ENCODE measurements at places on chromosomes 7 and 10.

DNA sequence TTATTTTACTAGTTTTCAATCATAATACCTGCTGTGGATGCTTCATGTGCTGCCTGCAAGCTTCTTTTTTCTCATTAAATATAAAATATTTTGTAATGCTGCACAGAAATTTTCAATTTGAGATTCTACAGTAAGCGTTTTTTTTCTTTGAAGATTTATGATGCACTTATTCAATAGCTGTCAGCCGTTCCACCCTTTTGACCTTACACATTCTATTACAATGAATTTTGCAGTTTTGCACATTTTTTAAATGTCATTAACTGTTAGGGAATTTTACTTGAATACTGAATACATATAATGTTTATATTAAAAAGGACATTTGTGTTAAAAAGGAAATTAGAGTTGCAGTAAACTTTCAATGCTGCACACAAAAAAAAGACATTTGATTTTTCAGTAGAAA lies 103.0 kb downstream of the PTEN start:
- no peak for DNase-seq

DNA sequence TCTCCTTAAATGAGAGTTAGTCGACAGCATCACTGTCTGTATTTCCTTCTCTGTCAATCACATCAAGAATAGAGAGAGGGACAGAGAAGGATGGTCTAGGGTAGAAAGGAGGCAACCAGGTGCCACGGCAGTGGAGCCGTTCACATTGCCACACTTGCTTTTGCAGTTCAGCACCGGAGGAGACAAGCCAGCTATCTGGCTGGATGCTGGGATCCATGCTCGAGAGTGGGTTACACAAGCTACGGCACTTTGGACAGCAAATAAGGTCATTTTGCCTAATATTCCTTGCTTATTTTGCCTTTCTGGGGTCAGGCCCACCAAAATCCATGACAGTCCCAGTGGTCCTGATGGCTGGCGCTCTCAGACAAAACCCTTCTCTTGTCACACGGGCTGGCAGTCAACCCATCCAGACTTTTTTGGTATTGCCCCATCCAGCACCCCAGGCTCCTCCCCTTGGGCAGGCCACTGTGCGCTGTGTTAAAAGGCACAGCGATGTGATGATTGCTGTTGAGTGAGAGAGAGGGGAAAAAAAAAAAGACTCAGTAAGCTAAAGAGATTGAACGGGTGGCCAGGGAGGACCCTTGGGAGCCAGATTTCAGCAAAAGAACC lies 8.4 kb downstream of the CPA2 start:
- DNase-seq = no peak

DNA sequence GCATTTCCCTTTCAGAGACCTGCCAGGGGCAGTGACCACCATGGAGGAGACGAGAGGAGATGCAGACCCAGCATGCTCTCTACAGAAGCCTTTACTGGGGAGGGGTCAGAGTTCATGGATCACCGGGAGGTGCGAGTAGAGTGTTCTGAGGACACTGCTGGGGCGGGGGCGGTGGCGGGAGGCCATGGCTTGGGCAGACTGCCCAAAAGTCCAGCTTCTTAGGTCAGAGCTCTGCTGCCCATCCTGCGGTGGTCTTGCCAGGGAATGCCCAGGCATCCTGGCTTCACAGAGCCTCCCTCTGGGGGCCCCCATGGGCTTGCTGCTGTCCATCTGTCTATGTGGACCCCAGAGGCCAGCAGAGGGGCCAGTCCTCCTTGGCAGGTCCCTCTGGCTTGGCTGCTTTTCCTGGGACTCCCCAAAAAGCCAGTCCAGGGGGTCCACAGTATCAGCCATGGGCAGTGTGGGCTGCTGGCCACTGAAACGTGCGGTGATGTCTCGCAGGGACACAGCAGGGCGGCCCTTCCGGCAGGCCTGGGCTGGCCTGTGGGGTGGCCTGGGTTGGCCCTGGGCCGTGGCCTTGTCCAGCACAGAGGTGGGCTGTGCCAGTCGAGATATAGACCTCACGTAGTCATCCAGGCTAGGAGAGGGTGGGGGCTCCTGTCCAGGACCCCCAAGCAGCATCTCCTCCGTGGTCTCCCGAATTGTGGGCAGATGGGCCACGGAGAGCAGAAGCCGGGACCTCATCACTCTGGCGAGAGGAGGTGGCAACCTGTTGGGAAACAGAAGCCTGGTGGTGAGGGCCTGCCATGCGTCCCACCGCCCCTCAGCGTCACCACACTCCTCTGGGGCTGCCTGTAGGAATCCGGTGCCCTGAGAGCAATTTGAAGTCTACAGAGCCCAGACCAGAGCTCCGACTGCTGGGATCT lies 1.1 kb downstream of the DEPP1 start:
- DNase-seq = no peak

- DNase-seq = no peak
Measured at GRCh38 chr10:126227762-126228134, 160.5 kb downstream of the ADAM12 start.

DNA sequence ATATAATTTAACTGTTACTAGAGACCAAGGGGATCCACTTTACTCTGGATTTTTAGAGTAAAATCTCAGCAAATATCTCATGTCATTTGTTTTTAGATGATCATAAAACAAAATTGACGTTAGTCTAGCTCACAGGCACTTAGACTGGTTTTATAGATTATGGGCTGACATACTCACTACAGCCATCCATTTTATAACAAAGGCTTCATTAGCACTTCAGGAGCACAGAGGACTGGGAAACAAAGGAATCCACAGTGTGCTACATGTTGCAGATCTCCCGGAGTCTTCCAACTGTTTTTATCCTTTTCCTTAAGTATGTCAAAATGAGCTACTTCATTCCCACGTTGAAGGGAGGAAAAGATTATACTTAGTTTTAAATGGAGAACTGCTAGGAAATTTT lies 15.9 kb upstream of the SCRN1 start:
- no peak for DNase-seq

DNA sequence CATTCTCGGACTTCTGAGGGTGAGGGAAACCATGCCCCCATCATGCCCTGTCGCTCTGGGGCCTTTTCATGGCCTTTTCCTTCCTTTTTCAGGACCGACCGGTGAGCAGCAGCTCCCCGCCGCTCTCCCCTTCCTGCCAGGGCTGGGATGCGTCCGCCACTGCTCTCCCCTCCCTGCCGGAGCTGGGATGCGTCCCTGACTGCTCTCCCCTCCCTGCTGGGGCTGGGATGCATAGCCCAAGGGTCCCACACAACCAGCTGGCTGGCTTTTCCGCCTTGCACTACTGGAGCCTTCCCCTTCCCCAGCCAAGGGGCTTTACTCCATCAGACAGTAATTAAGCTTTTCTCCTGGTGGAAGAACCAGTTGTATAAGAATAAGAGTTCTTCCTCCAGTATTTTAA lies 129.7 kb upstream of the COBL start:
- no peak for DNase-seq

- DNase-seq = no peak
Measured at GRCh38 chr10:70781461-70782051, 3.6 kb downstream of the TBATA start.

GRCh38 chr7:36153571-36154097 lies 580 bp downstream of the EEPD1 start:
- DNase-seq = peak; percentile 53

DNA sequence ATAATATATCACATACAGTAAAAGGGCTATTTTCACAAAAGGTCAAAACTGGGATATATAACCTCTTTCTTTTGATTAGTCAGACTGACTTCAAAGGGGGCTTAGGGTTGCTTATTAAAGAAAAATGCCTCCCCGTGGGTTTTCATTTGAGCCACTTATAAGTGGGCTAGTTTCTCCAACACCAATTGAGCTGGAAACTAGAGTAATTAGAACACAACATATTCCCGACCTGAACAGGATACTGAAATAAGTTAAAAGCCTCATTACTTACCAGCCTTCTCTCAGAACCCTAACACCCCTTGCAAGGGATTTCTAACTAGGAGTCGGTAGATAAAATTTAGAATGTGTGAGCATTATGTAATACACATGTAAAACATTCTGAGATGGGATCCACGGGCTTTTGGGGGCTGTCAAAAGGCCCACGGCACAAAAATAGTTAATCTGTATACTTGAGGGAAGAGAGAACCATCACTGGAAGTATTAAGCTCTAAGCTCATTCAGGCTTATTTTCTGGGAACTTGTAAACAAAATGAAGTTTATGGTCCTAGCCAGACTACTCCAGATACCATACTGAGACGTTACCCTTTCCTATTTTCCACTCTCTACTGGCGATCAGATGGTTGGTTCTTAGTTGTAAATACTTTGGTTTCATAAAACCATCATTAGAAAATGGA lies 29.3 kb upstream of the KMT2E start:
- no peak for DNase-seq

GRCh38 chr10:29344073-29344820 lies 55.4 kb downstream of the LYZL1 start:
- DNase-seq = no peak

DNA sequence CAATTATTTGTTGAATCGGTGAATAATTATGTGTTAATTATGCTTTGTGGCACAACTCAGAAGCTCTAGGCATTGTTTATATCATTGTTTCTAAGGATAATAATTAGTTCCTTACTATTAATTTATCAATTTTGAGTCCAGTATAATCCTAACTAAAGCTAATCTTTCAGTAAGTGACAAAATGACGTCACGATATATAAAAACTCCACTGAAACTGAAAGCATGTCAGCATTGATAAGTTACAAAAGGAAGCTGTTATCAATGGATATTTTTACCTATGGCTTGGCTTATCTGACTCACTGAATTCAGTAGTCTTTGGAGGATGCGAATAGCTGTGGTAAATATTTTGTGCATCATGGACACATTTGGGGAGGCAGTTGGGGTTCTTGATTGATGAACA lies 793.1 kb downstream of the NXPH1 start:
- no peak for DNase-seq

All from Caco-2 (cell line).